Uterus (tissue), 4 donors: ENCODE measurements at places on chromosomes 3 and 15. TPM values are rescaled to one million over a fixed set of nuclear protein-coding genes. Genes with fewer than 3 reads are reported as not detected.

DNA sequence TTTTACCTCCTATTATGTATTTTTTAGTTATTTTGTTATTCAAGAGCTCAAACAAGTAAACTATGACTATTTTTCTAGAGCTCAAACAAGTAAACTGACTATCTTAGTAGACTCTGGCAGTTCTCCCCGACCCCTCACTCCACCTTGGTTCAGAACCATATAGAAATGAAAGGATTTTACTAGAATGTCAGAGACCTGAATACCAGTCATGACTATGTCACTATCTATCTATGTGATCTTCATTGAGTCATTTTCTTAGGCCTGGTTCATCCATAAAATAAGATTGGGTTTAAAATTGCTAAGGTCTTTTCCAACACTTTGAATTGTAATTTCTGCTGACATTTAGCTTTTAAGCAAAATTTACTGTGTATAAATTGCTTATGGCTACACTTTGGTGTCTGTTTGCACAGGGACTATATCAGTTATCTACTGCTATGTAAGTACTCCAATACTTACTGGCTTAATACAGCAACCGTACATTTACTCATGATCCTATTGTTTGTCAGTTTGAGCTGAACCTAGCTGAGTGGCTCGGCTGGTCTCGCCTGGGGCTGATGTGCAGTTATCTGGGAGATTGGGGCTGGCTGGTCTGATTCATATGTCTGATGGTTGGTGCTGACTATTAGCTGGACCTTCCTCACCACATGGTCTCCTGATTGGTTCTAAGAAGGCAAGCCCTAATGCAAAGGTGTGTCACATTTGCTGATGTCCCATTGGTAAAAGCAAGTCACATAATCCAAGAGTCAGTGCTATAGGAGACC is 37.0 kb downstream of the RASA2 start:
- no peak for DNase-seq

SLC12A1 gene
- total RNA-seq: 0.41 TPM

DNA sequence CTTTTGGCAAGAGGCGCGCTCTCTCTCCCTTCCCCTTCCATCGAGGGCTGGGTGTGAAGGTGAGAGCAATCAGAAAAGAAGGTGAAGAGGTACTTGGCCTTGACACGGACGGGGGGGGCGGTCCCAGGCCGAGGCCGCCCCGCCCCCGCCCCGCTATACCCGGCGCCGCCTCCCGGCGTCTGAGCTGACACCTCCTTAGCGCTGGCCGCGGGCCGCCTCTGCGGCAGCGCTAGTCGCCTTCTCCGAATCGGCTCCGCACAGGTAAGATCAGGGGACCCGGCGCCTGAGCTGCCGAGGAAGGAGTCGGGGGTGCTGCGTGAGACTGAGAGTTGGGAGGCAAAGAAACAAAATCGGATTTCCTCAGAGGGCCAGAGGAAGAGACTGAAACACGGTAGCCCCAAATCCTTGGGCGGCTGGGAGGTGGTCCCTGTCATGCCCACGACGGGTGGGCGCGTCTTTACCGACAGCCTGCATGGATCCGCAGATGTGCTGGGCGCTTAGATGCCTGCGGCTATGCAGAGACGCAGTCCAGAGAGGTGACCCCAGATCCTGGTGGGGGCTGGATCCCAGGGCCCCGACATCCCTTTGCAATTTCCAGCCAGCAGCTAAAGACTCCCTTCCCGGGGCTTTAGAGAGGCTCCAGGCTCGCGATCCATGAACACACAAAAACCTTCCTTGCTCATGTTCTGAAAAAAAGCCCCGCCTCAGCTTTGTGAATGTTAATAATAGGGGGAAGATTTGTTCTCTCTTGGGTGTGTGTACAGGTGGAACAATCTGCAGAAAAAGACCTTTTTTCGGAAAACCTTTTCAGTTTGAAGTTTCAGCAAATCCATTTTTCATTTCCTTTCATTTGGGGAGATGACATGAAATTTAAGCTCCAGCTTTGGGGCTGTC is at the start of gene ENTPD3:
TSS of gene ENTPD3 (plus strand) at position 184 of the 894 bp plus-strand sequence. CDS start 874 bp downstream, outside the sequence.
- no peak for DNase-seq

MED12L gene
- total RNA-seq: 5.4 TPM

ABHD14A gene
- 14.4 TPM for total RNA-seq
